ENCODE measurements at places on chromosomes 2 and 18. TPM values are rescaled to one million over a fixed set of nuclear protein-coding genes. Genes with fewer than 3 reads are reported as not detected.

DNA sequence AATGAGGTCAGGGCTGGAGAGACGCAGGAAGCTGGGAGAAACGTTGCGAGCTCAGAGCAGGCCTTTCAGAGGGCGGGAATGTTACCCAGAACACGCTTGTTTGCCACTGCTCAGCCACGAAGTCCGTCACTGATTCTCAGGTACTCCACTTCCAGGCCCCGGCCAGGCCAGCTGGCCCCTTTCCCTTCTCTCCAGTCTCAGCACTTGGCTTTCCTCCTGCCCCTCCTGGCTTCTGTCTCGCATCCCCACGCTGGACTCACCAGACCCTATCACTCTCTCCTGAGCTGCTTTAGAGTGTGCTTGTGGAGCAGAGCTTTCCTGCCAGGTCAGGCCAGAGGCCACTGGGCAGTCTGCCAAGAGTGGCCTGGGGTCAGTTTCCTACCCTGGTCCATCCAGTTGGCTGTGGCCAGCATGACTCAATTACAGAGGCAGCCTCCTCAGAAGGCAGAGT lies 151.4 kb downstream of the TWIST2 start:
- no peak for DNase-seq

DNA sequence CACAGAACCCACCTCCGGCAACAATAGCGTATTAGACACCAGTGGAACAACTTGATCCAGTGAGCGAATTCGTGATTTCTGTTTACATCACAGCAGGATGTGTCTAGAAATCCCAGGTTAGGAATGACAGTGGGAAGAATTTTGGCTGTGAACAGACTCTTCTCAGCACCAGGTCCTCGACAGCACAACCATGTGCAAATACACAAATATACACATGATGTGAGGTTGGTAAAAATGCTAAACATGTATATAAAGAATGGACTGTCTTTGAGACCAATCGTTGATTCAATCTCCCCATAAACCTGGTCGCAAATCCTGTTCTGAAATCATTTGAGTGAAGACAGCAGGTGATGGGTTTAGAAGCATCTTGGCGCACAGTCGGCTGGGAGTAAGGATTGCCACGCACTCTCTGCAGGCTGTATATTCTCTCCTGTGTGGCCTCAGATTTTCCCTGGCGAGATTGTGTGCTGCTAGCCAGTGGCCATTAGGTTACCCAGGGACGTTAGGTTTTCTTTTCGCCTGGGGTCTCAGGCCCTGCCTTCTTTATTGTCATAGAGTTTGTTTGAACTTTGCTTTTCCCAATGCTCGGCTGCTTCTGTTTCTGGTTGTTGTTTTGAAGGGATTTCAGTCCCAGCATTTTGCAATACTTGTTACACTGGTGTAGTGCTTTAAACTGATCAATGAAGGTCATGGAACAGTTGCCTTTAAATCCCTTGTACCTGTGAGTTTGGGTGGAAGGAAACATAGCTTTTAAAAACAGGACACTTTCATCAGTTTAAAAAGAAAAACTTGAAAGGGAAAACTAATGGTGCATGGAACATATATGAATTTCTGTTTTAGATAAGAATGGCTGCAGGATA lies 147.3 kb downstream of the ALPK2 start:
- DNase-seq: no peak

DNA sequence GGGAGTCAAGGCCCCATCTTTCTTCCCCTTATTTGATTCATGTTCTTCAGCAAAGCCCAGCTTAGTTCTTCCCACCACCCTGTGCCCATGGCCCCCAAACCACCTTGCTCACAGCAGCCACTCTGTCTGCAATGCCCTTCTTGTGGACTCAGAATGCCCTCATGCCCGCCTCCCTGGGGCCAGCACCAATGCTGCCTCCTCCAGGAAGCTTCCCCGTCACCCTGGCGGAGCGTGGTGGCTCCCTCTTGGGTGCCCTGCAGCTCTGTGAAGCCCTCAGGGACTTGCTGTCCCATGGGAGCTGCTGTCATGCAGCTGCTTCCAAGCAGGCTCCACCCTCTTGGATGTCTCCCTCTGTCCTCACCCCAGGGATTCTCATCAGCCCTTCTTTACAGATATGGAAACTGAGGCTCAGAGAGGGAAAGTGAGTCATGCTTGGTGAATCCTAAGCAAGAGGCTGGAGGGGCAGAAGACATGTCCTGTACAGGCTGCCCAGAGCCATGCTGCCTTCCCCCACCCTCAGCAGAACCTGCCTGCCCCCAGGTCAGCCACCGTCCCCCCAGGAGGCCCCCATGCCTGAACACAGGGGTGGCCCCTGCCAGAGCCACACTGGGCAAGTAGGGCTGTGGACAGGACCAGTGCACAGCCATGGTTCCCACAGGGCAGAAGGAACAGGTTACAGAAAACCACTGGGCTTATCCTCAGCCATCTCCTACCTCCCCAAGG lies 11.8 kb upstream of the DUSP2 start:
- no peak for DNase-seq

- no peak for DNase-seq
Measured at GRCh38 chr2:72895759-72896281, 8.6 kb downstream of the SPR start.

SERPINB3 gene
- total RNA-seq: not detected

MTCL1 gene
- total RNA-seq: 17.5 TPM

All from pulmonary artery endothelial cell (primary cell).